ENCODE measurements at places on chromosomes 13 and 19.

GRCh38 chr19:45321848-45322247, 827 bp downstream of the CKM start:
- no peak for DNase-seq

DNA sequence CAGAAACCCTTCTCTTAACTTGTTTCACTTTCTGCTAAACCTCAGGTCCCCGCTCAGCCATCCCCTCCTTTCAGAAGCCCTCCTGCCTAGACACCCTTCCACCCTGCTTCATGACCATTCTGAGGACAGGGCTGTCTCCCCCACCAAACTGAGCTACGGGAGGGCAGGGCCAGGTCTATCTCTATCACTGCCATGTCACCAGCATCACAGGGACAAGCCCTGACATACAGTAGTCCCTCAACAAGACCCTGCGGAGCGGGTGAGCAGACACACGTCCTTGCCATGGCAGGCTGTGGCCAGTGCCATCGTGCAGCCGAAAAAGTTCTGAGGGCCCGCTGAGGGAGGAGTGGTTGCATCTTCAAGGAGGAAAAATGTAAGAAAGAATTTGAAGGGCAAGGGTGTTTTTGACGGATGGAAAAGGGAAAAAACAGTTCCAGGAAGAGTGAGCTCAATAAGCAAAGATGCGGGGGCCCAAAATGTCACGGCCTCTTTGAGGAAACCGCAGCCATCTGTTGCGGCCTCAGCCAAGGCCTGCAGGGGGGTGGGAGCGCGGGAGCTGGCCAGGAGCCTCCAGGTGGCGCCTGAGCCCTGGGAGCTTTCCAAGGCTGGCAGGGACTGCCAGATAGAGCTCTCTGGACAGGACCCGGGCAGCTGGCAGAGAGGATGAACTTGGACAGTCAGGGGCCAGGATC, 8.1 kb downstream of the PTGIR start:
- DNase-seq = no peak

DNA sequence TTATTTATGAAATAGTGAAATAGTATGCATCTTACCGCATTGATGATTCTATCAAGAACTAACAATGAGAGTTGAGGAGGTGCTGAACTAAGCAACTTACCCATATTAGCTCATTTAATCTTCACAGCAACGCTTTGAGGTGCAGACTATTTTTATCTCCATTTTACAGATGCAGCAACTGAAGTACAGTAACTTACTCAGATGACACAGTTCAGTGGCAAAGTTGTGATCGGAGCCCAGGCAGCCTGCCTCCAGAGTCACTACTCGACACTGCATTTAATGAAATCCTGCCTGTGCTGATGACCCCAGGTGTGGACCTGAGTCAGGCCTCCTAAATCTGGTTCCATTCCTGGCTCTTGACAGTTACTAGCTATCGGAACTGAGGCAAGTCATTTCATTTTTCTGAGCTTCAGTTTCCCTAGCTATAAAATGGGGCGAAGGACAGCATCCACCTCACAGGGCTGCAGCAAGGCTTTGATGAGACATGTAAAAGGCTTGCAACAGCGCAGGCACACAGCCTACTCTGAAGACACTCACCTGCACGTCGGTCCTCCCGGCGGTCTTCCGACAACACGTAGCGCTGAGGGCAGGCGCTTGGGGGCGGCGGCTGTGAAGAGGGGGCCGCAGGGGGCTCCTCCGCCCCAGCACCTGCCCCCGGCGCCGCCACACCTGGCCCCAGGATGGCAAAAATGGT, 1.5 kb downstream of the MYPOP start:
- DNase-seq = peak; percentile 41

DNA sequence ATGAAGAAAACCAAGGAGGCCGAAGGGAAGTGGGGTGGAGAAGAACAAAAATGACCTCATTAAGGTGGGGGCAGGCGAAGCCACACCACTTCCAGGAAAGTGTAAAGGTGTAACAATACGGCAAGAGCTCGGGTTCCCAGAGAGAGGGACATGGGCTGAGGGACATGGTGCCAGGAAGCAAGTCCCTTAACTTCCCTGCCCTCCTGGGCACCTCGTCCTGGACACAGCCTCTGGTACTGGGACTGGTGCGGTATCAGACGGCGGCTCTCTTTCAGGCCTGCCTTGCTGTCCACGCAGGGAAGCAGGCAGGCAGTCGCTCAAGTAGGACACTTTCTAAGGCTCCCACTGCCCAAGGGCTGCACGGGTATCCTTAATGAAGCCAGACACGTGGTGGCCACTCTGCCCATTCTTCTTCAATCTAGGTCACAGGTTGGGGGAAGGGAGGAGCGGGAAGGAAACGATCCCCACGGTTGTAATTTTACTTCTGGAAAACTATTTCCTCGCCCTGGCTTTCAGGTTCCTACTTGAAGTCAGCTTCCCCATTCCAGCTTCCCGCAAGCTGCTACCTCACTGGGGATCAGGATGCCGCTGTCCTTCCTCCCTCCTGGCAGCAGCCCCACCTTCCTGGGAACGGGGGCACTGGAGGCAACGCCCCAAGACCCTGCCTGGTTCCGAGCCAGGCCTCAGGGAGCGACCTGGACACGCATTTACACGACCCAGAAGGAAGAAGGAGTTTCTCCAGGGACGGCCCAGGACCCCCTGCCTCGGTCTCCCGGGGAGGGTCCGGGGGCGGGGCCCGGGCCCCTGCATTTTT, 1.2 kb downstream of the AP3D1 start:
- no peak for DNase-seq

DNA sequence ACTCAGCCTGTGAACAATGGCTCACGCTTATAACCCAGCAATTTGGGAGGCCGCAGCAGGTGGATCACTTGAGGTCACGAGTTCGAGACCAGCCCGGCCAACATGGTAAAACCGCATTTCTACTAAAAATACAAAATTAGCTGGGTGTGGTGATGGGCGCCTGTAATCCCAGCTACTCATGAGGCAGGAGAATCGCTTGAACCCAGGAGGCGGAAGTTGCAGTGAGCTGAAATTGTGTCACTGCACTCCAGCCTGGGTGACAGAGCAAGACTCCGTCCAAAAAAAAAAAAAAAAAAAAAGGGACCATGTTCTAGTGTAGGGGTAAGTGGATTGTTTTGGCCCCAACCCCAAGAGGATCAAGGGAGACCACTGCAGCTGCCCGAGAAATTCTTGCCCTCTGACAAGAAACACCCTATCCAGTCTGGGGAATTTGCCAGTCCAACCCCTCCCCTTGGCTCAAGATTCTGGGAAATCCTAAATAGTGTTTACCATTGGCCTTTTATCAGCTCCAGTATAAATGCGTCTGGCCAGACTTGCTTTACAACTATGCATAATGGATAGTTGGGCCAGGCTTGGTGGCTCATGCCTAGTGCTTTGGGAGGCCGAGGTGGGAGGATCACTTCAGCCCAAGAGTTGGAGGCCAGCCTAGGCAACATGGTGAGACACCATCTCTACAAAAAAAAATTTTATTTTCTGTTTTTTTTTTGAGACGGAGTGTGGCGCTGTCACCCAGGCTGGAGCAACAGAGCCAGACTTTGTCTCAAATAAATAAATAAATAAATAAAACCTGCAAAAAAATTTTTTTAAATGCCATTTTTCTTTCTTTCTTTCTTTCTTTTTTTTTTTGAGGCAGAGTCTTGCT, 5.1 kb upstream of the DHDH start:
- no peak for DNase-seq

DNA sequence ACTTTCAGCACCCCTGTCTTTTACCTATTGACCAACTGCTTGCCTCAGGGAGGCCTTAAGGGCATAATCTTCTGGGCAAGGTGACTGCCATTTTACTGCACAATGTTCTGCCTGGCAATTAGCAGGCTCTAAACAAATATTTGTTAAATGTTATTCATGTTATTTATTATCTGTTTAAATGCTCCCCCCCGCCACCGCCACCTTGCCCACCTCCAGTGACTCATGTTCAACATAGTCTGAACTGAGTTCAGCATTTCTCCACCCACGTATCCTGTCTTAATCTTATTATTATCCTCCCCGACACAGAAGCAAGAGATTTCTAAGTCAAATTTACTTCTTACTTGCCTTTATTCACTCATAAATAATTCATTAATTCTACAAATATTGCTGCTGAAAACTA, 144.8 kb downstream of the LIG4 start:
- DNase-seq = no peak

DNA sequence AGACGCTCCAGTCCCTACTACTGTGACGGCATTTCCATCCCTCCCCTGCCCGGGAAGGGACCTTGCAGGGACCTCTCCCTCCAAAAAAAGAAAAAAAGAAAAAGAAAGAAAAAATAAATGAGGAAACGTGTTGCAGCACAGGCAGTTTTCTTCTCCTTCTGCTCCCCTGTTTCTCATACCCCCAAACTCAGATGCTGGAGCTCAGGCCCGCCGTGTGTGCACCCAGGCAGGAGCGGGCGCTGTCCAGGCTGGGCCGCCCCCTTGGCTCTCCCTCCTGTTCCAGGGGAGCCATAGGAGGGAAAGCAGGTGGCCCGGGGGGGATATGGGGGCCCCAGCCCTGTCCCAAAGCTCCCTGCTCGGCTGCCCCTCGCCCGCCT, 5.8 kb downstream of the YIPF2 start:
- DNase-seq = no peak

GRCh38 chr13:46559272-46559805, 6.4 kb downstream of the LRCH1 start:
- DNase-seq = no peak

All from large intestine (tissue), 12 donors.